ENCODE measurements at places on chromosomes 6 and 20.

DNA sequence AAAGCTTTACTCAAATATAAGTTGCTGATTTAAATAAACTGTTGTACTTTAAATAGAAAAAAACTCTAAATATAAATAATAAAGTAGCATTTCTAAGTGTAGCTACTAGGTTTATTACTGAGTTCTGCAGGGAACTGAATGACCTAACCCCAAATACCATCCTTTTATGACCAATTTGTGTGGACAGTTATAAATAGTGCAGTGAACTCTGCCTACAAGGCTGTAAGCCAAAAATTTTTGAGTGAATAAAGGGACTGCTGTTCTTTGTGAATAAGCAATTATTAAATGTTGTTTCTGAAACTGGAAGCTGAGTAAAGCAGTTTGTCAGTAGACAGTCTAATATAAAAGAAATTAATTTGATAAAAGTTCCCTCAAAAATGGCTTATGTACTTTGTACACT lies 90.8 kb upstream of the ELOVL5 start:
- DNase-seq, result no peak

GRCh38 chr6:148969603-148970061 lies 222.8 kb downstream of the UST start:
- DNase-seq, result no peak

GRCh38 chr6:130364224-130364780 lies 1.5 kb upstream of the TMEM200A start:
- DNase-seq, result no peak

GRCh38 chr20:47765691-47766594 lies 19.3 kb downstream of the SULF2 start:
- DNase-seq, result no peak

GRCh38 chr20:11755071-11755841 lies 162.4 kb upstream of the BTBD3 start:
- DNase-seq, result no peak

DNA sequence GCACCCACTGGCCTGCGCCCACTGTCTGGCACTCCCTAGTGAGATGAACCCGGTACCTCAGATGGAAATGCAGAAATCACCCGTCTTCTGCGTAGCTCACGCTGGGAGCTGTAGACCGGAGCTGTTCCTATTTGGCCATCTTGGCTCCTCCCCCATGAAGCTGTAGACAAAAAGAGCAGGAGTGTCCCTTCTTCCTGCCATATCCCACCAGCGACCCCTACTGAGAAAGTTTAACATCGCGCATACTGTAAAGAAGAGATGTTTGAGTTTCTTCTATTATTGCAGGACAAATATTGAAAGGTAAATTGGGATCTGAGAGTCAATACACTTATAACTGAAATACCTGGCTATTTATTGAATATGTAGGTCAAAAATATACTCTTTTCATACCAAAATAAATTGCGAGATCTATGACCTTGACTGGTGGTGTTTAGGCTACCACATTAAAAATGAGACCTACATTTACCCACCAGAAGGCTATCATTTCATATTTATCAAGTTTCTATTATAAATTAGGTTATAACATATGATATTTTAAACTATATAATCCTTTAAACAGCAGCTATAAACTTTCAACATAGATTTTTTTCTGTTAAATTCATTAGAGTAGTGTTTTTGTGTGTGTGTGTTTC lies 586.3 kb downstream of the HTR1B start:
- DNase-seq, result no peak

GRCh38 chr6:118240878-118241528 lies 307.1 kb upstream of the PLN start:
- DNase-seq, result no peak

- DNase-seq, result no peak
These were observed 131.3 kb downstream of the C6orf118 start for GRCh38 chr6:165178056-165178455.

DNA sequence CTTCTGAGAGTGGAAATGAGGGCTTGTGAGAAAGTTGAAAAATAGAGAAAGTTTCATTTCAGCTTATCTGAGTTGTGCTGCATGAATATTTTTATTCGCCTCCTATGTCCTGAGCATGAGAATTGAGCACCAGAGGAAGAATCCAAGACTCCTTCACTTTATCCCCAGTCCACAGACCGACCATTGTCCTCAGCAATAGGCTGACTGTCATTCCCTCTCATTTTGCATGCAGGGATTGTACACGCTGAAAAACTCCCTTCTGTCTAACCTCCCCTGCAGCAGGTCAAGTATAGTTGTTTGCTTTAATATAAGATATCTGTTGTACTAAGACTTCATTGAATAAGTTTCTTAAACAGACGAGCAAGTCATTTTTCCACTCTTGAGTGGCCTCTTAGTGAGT lies 437.6 kb downstream of the PRKN start:
- DNase-seq, result no peak

- DNase-seq, result no peak
These were observed 988.7 kb downstream of the HACE1 start for GRCh38 chr6:103870970-103871369.
